ENCODE measurements at places on chromosomes 6 and 20.

GRCh38 chr20:35172434-35172806, 548 bp downstream of the PROCR start:
- no peak for DNase-seq

DNA sequence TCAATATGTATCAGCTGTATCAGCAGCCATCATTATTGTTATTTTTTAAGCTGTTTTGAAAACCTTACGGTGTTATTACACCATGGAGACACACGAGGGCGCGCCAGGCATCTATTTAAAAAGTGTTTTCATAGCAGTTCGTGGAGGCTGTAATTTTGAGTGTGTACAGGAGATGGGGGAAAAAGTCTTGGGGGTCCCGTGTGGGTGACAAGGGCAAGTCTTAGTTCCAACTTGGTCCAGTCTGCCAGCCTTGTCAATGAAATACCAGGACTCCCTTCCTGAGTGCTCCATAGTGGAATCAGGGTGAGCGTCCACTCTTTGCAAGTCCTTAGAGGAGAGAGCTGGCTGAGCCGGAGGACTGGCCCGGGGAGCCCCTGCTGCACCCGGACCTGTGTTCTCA, 43.3 kb downstream of the SLC2A10 start:
- peak; percentile 24 for DNase-seq

DNA sequence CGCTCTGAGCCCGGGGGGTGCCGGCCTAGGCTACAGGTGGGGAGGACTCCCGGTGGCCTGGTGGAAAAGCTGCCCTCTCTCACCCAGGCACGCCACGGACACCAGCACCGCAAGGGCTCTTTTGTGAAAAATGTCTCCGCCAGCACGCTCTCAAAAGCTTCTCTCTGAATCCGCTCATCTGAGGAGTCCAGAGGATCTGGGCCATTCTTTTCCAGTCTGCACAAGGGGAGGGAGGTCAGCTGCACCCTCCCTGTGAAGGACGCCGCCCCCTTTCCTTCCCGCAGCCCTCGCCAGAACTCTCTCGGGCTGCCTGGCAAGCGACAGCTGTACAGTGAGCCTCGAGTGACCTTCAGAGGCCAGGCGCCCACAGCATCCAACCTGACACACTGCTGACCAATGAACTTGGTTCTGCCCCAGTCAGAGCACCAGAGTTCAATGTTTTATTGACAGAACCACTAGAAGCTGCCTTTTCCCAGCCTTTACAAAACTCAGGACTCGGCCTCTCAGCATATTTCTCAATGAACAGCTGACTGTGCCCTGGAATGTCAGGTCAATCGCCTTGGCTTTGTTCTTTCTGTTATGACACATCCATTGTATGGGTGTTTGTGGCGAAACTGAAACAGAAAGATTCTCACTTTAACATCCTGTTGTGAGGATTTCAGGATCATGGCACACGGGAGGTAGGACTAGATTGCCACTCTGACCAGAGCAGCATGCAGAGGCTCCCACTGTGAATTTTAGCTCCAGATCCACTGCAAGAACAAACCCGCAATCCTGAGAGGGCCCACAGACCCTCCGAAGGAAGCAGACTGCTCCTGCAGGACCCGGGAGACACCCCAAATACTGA, 26.7 kb downstream of the SERPINB9 start:
- peak; percentile 38 for DNase-seq

GRCh38 chr6:166726201-166726600, 99.2 kb upstream of the RPS6KA2 start:
- no peak for DNase-seq

DNA sequence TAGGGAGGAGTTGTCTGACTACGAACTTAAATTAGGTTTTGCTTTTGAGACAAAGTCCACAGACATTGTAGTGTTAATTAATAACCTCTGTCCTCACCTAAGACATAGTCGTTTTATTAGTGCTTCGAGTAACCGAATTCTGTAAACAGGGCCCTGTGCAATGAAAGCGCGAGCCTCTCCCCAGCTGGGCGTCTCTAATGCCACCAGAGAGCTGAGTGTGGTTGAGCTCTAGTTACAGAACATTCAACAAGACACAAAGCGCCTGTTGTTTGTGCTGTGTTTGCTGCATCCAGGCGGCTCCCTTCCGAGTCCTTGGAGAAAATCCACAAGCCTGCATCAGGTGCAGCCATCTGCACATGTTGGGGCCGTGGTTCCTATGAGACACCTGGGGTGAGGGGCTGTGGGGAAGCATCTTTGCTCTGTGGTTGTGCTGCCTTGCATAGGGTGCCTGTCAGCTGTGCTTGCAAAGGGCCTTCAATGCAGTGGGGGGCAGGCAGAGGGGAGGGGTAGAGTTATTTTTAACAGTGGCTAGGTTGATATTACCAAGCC, 63.9 kb downstream of the CD164 start:
- no peak for DNase-seq

DNA sequence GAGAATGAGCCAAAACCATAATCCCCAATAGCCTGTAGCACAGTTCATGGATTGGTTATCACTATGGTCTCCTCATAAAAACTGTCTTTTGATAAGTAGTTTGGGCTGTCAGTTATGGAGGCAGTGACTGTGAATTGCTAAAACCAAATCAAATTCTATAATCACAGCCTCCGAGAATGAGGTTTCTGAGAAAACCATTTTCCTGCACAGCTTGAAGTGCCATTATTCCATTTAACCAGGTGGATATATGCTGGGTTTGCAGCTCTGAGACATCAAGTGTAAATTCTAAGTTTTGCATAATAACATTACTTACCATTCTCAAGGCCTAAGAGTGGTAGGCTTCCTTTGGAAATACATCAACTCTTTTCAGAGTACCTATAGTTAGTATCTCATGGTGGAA, 485.4 kb downstream of the FRK start:
- no peak for DNase-seq

DNA sequence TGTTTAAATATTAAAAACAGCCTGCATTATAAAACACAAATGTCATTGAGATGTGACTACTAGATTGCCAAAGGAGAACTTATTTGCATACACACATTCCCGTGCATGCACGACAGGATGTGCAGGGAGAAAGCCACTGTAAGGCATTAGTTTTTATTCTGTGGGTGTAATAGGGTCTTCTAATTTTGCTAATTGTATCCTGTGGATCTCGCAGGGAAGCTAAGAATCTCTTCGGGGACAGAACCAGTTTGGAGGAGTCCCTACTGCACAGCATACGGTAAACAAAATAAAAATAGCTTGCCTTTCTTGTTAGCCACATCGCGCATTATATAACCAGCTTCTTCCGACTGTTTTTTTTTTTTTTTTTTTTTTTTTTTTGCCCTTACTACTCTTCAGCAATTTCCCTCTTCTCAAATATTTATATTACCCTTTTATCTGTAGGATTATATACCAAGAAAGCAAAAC, 2.0 kb downstream of the ATXN1 start:
- DNase-seq, result no peak

DNA sequence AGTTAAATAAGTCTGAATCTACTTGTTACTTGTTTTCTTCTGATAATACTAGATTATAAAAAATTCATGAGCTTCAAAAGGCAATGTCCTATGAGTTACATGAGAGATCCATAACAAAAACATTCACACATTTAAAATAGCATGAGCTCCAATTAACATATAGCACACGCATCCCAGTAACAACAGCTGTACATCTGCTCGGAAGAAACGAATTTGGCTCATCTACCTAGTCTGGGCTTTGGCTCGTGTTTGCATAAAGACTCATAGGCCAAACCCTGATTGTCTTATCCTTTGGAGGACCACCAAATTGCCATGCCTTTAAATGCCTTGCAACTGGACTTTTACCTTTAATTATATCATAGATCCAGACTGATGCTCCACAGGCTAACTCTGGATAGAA, 259.7 kb upstream of the CHD6 start:
- DNase-seq, result no peak

DNA sequence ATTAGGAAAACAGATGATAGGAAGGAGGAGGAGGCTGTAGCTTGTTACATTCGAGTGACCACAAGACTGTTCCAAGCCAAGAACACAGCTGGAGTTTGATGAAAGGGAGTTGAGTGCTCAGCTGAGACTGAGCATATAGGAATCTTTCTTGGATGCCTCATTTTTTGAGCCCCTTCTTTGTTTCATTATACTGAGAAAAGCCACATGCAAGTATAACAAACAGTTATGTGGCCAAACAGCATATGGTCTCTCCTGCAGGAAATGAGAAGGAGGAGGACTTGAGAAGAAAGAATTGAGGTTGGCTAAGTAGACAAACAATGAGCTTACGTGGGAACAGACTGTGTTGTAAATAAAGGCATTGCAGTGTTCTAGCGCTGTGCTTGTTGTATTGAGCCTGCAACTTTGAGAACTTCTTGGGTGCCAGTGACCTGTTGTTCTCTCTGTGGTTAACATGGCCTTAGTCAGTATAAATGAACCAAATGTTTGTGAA, 78.3 kb downstream of the AKAP7 start:
- no peak for DNase-seq

GRCh38 chr6:147065786-147066185, 138.4 kb upstream of the STXBP5 start:
- no peak for DNase-seq

- DNase-seq, result no peak
Observed at GRCh38 chr6:71224011-71224410, 64.6 kb upstream of the OGFRL1 start.

DNA sequence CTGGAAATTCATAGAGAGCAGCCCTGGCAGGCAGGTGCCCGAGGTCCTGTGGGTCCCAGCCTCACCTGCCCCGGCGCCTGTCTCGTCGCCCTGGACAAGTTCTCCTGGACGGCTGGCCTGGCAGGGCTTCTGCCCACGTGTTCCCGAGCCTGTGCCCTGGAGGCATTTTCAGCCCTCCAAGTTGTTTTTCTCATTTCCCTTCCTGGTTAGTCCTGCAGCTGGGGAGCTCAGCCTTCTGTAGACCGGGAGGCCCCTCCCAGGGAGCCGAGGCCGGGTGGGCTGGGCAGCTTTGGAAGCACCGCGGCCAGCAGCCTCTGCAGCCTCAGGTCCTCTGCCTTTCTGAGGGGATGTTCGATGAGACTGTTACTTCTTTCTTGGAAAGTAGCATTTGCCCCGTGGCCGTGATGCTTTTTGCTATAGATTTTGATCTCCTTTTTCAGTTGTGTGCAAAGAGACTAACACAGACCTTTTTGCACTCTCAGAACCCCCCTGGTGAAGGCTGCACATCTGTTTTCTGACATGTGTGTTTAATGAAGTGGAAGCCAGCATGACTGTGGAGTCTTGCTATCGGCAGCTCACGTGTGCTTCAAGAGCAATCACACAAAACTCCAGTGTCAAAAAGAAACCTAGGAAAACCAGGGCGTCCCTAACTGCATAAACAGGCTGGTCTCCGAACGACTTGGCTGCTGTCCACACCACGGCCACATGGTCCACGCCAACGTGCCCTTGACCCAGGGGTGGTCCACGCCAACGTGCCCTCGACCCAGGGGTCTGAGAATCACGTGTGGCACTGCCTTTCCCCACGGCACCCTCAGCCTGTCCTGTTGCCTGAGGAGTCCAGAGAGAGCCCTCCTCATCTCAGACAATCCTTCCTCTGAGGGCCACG, 207.5 kb downstream of the SMOC2 start:
- DNase-seq, result no peak

- no peak for DNase-seq
Observed at GRCh38 chr6:40194447-40195170, 260.3 kb upstream of the MOCS1 start.

DNA sequence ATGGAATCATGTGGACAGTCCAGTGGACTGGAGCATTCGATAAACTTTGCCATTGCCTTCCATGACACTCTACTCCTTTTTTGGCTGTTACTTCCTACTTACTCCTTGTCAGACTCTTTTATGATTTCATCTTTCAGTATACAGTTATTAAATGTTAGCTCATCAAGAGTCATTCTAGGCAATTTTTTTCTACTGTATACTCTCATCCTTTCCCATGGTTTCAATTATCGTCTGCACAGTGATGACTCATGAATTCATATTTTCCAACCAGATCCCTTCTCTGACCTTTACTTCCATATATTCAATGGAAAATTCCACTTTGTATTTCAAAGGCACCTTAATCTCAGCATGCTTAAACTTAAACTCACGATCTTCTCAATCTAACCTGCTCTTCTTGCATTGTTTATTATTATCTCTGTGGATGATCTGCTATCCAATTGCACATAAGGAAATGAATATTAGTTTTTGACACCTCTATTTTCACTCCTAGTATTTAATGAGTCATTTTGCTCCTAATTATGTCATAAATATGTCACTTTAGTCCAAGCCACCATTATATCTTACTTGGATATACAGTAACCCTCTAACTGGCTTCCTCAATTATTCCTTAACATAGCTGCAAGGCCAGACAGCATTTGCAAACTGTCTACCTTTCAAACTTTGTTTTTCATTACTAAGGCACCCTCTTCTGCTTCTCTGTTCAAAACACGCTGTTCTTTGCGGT, 427.5 kb downstream of the PHF3 start:
- DNase-seq, result no peak

DNA sequence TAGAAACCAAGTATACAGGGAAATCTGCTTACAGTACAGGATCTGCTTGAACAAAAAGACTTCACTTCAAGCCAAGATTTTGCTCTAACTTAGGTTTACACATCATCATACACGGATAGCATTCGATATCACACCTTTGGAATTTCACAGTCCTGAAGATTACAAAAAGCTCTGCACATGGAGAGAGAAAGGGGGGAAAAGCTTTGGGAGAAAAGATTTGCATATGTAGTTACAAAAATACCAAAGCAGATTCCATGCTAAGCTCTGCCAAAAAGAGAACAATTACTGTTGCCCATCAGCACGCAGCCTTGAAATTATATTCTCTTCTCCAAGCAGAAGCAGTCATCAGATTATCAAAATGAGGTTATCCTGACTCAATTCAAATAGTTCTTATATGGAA, 62.0 kb downstream of the HIVEP2 start:
- no peak for DNase-seq

GRCh38 chr6:46053039-46053933, 37.6 kb upstream of the CLIC5 start:
- no peak for DNase-seq

GRCh38 chr6:146650799-146651481, 52.2 kb downstream of the ADGB start:
- no peak for DNase-seq

DNA sequence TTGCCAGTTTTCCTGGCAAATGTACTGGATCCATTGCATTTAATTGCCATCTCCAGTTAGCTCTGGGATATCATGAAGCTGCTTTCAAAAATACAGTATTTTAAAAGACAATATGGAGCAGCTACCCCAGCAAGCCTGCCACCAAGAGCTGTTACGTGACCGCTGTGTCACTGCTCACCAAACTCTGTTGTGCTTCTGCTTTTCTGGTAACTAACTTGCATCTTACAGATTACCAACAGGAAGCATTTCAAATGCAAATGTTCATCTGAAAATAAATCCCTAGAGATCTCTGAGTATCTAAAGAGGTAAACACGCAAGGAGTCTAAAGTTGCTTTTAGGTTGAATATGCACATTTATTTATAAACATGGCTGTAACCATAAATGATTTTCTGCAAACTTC, 1008.3 kb downstream of the KIF16B start:
- DNase-seq, result no peak

Measured in CD8-positive, alpha-beta T cell (primary cell).